CD4-positive, alpha-beta T cell treated with Interleukin-1 beta for 1 hour (primary cell): ENCODE measurements at places on chromosomes 7 and 10.
A peak's percentile ranks its signal among the peaks of the same experiment; 100 is the strongest.

DNA sequence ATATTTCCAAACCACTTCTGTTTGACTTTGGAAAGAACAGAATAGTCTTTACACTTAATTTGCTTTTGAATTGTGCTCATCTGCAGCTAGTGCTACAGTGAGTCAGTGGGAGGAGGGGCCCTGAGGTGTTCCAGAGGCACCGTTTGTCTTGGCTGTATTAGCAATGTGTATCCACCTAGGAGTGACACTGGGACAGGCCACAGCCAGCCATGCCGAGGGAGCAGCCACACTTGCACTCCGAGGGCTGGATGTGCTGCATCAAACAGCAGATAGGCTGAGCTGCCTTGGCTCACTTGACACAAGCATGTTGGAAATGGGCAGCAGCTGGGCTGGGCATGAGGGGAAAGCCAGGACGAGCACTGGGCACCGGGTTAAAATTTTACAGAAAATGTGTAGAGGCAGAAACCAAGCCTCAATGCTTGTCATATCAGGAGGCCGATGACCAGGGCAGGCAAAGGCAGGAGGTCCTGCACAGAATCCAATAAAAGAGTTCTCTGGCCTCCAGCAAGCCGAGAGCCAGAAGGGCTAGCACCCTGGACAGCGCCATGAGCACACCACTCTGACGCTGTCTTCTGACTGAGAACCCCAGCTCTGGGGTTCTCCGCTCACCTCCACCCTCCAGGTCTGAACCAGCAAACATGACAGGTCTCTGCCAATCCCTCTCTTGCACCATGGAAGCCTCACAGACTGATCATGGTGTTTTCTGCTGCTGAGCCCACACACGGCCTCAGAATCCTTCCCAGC is 163.3 kb downstream of the GRID1 start:
- DNase-seq = no peak

GRCh38 chr10:124308811-124309210 is 109.9 kb downstream of the OAT start:
- DNase-seq = no peak

GRCh38 chr10:26697922-26698608 is 564 bp downstream of the PDSS1 start:
- DNase-seq = no peak

GRCh38 chr7:102895602-102896001 is 17.2 kb upstream of the LRRC17 start:
- DNase-seq = no peak

GRCh38 chr10:5843686-5844344 is 30.6 kb upstream of the GDI2 start:
- no peak for DNase-seq

DNA sequence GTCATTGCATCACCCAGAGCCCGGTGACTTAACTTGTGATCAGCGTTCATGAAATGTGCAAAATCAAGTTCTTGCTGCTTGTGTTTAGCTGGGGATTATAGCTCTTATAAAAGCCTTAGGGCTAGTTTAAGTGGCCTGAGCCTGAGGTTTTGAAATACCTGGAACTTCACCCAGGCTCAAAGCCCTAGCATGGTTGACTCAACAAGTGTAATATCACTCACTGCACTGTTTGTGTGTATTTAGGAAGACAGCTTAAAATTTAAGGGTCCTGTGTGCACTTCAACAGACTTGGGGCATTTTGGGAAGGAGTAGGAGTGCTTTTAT is 489.5 kb downstream of the GATA3 start:
- no peak for DNase-seq

- DNase-seq = peak; percentile 42
Observed at GRCh38 chr7:36781011-36781738, 56.9 kb upstream of the AOAH start.

DNA sequence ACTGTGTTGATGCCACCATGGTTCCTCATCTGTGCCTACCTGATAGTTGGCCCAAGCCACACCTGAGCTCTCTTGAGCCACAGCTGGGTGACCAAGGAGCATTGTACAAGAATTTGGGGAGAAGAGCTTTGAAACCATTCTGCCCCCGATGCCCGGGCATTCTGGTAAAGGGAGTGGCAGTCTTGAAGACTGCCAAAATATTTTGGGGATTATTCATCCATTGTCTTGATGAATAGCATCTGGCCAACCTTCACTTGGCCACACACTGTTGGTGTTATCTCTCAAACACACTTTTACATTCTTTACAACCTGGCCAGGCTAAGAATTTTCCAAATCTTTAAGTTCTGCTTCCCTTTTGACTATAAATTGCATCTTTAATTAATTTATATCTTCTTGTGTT is 113.1 kb upstream of the PCBD1 start:
- no peak for DNase-seq
